ENCODE measurements at places on chromosomes 1 and 21. TPM values are rescaled to one million over a fixed set of nuclear protein-coding genes. Genes with fewer than 3 reads are reported as not detected.

Gene LRRC38
- not detected for total RNA-seq

Gene PTBP2
- 69.4 TPM for total RNA-seq

Gene OR2T29
- not detected for total RNA-seq

Gene NUDT4B
- 30.4 TPM for total RNA-seq

Gene CD164L2
- not detected for total RNA-seq

Gene CD34
- 101 TPM for total RNA-seq

Gene PGBD2
- total RNA-seq, result 4.9 TPM

Gene ZYG11A
- total RNA-seq, result not detected

Gene NOS1AP
- 0.99 TPM for total RNA-seq

Gene SYTL1
- 0.91 TPM for total RNA-seq

Gene PRKAA2
- total RNA-seq, result 41.1 TPM

Gene SLC27A3
- 12.9 TPM for total RNA-seq

Gene ETNK2
- 7.3 TPM for total RNA-seq

Gene PRR9
- total RNA-seq, result not detected

Gene COL18A1
- total RNA-seq, result 173 TPM

Gene WDR64
- total RNA-seq, result not detected

Gene LCE2A
- total RNA-seq, result not detected

Gene CASP9
- total RNA-seq, result 9.1 TPM

Gene TNNT2
- total RNA-seq, result 0.83 TPM

Gene OR2L13
- not detected for total RNA-seq

Gene STK40
- total RNA-seq, result 72.6 TPM

Gene CD1B
- total RNA-seq, result not detected

Gene DISP1
- 14.1 TPM for total RNA-seq

Gene MEX3A
- 1.6 TPM for total RNA-seq

Gene GBP6
- not detected for total RNA-seq

Gene LCE3E
- total RNA-seq, result not detected

Gene ATAD3C
- total RNA-seq, result 0.33 TPM

Gene PKN2
- 33.8 TPM for total RNA-seq

Gene OR2T35
- total RNA-seq, result not detected

Gene OR2T11
- not detected for total RNA-seq

Gene CATSPERE
- total RNA-seq, result 1.4 TPM

Gene PLA2G2C
- 0.33 TPM for total RNA-seq

Gene EIF2D
- 48.2 TPM for total RNA-seq

Gene MPZ
- 7.5 TPM for total RNA-seq

Gene A3GALT2
- not detected for total RNA-seq

Gene RIMKLA
- total RNA-seq, result 4.3 TPM

Gene HLX
- total RNA-seq, result 16.3 TPM

Measured in esophagus muscularis mucosa (tissue), 4 donors.